ENCODE measurements at places on chromosomes 12 and 14. TPM values are rescaled to one million over a fixed set of nuclear protein-coding genes. Genes with fewer than 3 reads are reported as not detected.

Gene TMEM119
- 0.80 TPM for total RNA-seq

Gene CHGA
- not detected for total RNA-seq

Gene CD163
- total RNA-seq, result not detected

GRCh38 chr14:26841920-26842741, 244.3 kb upstream of the NOVA1 start:
- no peaks in the 10 kb centered on the region for H3K36me3 ChIP-seq
- no peak overlapping the region for H3K27ac ChIP-seq
- H3K4me1 ChIP-seq, result no peaks in the 10 kb centered on the region
- DNase-seq, result no peak

GRCh38 chr12:88643685-88644084, 63.4 kb upstream of the KITLG start:
- DNase-seq, result no peak
- no peak overlapping the region for H3K27ac ChIP-seq
- no peaks in the 10 kb centered on the region for H3K27me3 ChIP-seq
- no peaks in the 10 kb centered on the region for H3K4me1 ChIP-seq
- no peak overlapping the region for H3K4me3 ChIP-seq

- H3K27me3 ChIP-seq, result peaks cover 3% of the 10 kb centered on the region
- H3K4me3 ChIP-seq, result no peak overlapping the region
- no peaks in the 10 kb centered on the region for H3K36me3 ChIP-seq
- DNase-seq, result peak; percentile 66
- H3K27ac ChIP-seq, result no peak overlapping the region
Measured at GRCh38 chr12:52582971-52583456, 9.4 kb upstream of the KRT74 start.

- H3K36me3 ChIP-seq, result peaks cover 68% of the 10 kb centered on the region
- H3K4me3 ChIP-seq, result no peak overlapping the region
- DNase-seq, result no peak
Measured at GRCh38 chr14:23079716-23080115, 15.2 kb downstream of the ACIN1 start.

DNA sequence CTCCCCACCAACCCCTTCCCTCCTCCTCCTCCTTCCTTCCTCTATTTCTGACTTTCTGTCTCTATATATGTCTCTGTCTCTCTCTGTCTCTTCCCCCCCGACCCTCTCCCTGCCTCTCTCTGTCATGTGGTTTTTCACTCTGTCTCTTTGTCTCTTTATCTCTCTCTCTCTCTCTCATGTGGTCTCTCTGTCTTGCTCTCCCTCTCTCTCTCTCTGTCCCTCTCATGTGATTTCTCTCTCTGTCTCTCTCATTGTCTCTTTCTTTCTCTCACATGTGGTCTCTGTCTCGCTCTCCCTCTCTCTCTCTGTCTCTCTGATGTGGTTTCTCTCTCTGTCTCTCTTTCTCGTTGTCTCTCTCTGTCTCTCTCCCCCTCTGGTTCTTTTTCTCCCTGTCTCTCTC, 59.3 kb downstream of the PHETA1 start:
- H3K4me3 ChIP-seq, result no peak overlapping the region
- peaks cover 3% of the 10 kb centered on the region for H3K27me3 ChIP-seq
- no peak overlapping the region for H3K27ac ChIP-seq
- DNase-seq, result no peak
- peaks cover 10% of the 10 kb centered on the region for H3K36me3 ChIP-seq

DNA sequence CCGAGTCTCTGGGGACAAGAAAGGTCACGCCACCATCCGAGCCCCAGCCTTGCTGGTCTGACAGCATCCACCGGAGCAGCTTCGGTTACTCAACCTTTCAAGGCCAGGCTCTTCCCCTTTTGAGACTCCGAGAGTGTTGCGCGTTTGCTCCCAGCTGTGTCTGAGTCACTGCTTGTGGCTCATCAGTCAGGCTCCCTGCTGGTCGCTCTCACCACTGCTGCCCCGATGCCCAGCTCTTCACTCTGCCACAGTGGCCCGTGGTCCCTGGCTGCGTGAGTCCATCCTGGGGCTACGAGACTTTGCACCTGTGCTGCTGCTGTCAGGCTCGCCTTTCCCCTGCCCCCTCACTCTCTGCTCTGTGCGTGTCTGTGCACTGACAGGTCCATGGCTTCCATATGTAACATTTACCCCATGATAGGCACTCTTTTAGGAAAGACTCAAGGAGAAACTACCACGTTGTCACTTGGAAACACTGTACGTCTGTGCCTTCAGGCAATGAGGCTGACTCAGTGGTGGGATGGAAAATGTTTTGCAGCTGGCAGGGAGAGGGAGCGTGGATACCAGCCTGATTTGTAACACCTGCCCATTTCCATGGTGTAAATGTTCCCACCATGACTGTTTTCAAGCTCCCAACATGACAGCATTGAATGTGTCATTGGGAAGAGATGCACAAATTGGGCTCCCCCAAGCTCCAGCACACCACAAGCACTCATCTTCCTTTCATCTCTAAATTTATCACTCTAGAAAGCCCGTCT, 350.7 kb downstream of the TMEM132D start:
- no peaks in the 10 kb centered on the region for H3K4me1 ChIP-seq
- no peak overlapping the region for H3K4me3 ChIP-seq
- H3K27me3 ChIP-seq, result no peaks in the 10 kb centered on the region
- H3K27ac ChIP-seq, result no peak overlapping the region
- H3K36me3 ChIP-seq, result no peaks in the 10 kb centered on the region

GRCh38 chr12:131900397-131900796, 6.0 kb downstream of the ULK1 start:
- no peak overlapping the region for H3K27ac ChIP-seq
- H3K27me3 ChIP-seq, result no peaks in the 10 kb centered on the region
- H3K36me3 ChIP-seq, result no peaks in the 10 kb centered on the region
- DNase-seq, result no peak

DNA sequence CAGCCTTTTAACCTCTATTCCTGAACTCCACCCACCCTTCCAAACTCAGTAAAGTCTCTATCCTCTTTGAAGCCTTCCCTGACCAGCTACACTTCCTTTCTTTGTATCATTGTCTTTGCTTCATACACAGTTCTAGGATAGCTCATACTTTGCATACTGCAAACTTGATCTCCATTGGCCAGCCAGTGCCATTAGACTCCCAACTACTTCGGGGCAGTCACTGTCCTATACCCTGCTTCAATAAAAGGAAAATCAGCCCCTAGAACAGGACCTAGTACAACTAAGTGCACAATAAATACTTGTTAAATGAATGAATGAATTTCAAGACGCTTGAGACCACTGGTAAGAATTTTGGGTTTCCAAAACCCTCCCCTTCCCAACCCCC, 521 bp upstream of the PIP4K2C start:
- H3K4me1 ChIP-seq, result peaks cover 26% of the 10 kb centered on the region
- no peaks in the 10 kb centered on the region for H3K27me3 ChIP-seq

All from activated CD4-positive, alpha-beta memory T cell treated with anti-CD3 and anti-CD28 coated beads, Interleukin-2, amount 10 ng/mL, durations not matched to agents 7 days and 5 days (primary cell).